Stimulated activated CD4-positive, alpha-beta T cell treated with anti-CD3 and anti-CD28 coated beads, Interleukin-1b, Interleukin-23, amount 100 ng/mL, for 1 hour (primary cell): ENCODE measurements at places on chromosomes 2 and 18.

DNA sequence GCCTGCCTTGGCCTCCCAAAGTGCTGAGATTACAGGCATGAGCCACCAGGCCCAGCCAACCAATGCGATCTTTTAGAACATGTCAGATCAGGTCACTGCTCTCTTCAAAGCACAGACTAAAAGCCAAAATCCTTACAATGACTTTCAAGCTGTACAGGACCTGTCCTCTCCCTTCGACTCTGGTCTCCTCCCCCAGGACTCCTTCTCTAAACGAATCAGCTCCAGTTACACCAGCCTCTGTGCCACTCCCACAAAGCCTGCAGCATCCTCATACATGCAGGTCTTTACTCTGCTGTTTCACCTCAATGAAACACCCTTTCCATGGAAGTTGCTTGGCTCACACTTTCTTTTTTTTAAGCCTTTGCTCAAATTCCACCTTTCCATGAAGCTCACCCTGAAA lies 436.0 kb downstream of the METTL4 start:
- no peak for DNase-seq

GRCh38 chr2:218992196-218992595 lies 1.0 kb downstream of the CRYBA2 start:
- no peak for DNase-seq

DNA sequence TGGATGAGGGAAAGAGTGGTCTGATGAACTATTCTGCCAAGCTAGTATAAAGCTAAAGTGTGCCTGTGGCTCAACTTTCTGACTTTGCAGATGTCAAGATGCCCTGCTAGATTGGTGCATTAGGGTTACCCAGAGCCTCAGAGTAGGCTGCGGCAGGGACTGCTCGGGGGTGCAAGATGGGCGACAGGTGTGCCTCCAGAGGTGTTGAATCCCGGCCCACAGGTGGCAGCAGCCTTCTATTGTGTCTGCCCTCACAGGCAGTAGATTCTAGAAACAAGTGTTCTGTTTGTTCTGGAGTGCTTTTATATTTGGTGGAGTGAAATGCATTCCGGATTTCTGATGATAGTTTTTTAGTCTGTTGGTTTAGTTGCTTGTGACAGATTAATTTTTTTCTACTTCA lies 131.6 kb upstream of the IL1R2 start:
- DNase-seq, result no peak

DNA sequence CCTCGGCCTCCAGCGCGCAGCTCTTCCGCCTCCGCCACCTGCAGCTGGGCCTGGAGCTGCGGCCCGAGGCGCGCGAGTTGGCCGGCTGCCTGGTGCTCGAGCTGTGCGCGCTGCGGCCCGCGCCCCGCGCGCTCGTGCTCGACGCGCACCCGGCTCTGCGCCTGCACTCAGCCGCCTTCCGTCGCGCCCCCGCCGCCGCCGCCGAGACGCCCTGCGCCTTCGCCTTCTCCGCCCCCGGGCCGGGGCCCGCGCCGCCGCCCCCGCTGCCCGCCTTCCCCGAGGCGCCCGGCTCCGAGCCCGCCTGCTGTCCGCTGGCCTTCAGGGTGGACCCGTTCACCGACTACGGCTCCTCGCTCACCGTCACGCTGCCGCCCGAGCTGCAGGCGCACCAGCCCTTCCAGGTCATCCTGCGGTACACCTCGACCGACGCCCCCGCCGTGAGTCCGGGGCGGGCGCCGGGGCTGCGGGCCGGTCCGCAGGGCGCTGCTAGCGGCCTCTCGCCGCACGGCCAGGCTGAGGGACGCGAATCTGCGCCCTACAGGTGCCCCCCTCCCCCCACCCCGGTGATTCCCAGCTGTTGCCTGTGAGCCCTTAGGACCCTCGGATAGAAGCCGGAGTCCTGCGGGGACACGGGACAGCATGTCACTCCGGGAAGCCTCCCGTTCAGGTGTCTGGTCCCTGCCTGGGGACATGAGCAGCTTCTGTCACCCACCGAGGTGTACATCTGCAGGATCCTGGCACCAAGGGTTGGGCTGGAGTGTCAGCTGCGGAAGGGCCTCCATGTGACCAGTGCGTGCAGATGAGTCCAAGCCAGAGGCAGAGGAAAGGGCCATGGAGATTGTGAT lies 616 bp downstream of the RNPEPL1 start:
- no peak for DNase-seq
